ENCODE measurements at places on chromosomes 11 and 22. TPM values are rescaled to one million over a fixed set of nuclear protein-coding genes. Genes with fewer than 3 reads are reported as not detected.

EI24 gene
- total RNA-seq = 87.3 TPM

PARVB gene
- 43.8 TPM for total RNA-seq

SLC25A18 gene
- not detected for total RNA-seq

OR51L1 gene
- not detected for total RNA-seq

OR52K1 gene
- total RNA-seq = not detected

Measured in articular chondrocyte of knee joint (primary cell).